Neural progenitor cell (in vitro differentiated cells): ENCODE measurements at places on chromosomes 12 and 14.

DNA sequence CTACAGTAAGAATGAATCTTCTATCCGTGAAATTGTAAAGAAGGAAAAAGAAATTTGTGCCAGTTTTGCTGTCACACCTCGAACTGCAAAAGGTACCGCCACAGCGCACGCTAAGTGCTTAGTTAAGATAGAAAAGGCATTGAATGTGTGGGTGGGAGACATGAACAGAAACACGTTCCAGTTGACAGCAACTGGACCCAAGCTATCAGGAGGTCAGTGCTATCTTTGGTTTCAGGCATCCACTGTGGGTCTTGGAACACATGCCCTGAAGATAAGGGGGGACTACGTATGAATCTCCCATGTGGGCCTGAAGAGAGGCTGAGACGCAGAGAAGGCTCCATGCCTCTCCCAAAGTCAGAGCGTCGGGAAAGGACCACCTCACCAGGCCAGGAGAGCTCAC, 9.8 kb downstream of the IFFO1 start:
- DNase-seq: no peak

DNA sequence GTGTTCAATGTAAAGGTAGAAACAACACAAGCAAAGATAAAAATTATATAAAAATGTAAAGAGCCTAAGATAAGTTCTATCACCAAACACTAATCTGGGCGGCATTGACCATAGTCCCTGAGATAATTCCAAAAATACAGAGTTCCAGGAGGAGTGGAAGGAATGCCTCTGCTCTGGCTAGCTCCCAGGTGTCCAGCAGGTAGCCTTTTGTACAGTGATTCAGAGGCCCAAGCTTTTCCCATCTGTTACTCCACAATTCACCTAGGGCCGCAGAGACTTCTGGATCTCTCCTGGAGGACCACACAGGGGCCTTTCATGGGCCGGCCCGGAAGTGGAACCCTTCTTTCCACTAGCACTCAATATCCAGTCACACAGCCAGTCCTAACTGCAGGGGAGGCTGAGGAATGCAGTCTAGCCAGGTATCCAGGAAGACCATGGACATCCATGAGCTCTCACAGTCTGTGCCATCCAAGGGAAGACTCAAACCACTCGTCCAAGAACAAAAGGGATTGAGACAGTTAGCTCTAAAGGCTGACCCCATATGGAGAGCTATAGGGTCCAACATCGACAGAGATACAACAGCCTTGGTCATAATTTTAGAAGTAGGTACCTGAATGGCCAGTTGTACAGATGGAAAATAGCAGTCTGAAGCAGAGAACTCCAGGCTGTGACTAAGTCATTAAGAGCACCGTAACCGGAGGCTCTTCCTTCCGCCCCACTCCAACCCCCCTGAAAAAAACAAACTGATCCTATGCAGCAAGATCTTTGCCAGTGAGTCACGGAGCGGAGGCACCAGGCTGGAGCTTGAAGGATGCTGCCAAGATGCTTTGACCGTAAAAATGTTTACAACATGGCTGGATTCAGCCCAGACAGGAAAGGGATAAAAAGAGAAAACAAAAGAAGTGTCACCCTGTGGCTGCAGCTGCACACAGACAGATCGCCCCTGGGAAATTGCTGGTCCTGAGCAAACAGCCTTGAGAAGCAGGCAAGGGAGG, 204.8 kb downstream of the NUAK1 start:
- no peak for DNase-seq

DNA sequence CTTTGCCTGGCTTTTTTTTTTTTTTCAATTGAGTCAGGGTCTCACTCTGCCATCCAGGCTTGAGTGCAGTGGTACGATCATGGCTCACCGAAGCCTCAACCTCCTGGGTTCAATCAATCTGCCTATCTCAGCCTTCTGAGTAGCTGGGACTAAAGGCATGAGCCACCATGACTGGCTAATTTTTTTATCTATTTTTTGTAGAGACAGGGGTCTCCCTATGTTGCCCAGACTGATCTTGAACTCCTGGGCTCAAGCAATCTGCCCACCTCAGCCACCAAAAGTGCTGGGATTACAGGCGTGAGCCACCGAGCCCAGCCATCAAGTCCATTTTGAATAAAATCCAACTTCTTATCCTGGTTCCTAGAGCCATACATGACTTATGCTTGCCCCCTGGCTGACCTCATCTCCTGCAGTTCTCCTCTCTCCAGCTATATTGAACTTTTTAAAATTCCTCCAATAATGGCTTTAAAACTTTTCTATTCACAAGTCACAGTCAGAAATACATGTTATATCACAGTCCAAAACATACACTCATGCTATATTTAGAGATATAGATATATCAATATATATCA, 10.4 kb upstream of the RND1 start:
- no peak for DNase-seq

GRCh38 chr12:13537623-13538022, 341.1 kb downstream of the EMP1 start:
- no peak for DNase-seq

- no peak for DNase-seq
Measured at GRCh38 chr12:28631831-28632230, 441.6 kb downstream of the CCDC91 start.

DNA sequence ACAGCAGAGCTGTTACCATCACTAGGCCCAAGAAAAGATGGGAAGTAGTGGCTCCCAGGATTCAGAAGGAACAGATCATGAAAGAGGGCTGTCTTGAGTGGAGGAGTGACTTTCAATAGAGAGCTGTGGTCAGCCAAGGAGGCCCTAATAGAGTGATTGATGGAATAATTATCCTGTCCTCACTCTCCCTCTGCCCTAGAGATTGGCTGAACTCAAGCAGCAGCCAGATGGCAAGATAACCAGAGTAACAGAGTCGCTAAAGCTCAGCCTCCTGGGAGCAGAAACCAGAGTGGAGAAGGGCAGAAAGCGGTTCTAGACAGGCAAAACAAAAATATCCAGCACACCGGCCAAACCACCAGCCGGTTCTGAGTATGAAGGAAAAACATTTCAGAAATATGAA, 23.1 kb downstream of the GMFB start:
- no peak for DNase-seq

DNA sequence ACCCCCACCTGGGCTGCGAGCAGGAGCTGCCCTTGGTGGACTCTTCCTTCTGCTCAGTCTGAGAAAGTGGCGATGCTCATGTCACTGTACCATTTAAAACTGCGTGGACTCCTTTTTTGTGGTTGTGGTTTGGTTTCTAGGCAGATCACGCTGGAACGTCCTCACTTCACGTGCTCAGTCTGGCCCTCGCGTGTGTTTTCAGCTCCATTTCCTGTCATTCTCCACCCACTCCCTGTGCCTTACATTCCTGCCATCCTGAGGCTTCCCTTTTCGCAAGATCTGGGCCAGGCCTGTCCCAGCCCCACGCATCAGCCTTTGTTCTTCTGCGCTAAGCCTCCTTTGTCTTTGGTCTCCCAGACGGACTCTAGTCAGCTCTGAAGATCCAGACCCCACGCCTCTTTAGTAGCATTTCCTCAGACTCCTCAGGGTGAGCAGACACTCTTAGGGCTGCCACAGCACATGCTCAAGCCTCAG, 105.4 kb downstream of the FBXL14 start:
- DNase-seq: peak; percentile 67

DNA sequence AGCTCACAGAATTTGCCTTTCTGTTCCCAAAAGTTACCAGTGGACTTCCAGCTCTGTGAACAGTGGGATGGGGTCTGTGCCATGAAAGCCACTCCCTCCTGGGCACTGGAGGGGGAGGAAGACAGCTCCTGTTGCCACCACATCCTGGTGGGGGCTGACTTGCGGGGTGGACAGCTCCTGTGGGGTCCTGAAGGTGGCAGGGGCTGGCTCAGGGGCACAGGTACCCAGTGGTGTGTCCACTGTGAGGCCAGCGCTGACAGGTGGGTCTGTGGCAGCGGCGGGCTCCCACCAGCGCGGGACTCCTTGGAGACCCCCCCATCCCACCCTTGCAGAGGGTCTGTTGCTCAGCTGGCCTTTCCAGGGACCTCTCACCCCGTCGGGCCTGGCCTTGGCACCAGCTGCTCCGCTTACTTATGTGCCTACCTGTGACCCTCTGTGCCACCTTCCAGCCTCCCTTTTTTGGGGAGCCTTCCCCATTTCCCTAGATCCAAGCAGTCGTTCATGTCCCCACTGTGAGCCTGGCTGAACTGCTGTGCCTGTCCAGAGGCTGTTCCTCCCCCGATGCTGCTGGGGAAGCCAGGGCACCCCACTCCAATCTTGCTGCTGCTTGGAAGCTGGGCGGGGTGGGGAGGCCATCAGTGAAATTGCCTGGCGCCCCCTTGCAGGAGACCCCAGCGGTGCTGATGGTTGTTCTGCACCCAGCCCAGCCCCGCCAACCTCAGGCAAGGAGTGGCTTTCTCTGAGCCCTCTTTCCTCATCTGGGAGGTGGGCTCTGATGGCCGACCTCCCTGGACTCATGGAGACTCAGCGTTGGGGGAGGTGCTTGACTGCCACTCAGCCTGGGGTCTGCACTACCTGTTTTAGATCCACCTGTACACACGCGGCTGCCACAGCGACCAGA, 2.2 kb downstream of the TEDC1 start:
- no peak for DNase-seq

DNA sequence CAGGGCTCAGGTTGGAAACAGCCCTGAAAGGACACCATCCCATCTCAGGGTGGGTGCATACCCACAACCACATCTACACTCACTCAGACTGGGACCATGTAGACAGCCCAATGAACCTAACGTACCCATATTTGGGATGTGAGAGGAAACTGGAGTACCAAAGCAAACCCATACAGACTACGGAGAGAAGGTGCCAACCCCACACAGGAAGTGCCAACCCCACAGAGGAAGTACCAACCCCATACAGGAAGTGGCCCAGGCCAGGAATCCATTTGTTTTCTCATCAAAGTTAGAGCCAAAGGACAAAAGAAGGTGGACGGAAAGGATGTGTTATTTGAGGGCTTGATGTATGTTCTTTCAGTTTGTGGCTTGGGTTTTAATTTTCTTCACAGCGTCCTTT, 19.5 kb upstream of the SPIC start:
- no peak for DNase-seq

GRCh38 chr12:22689876-22690275, 64.9 kb downstream of the ETNK1 start:
- no peak for DNase-seq

GRCh38 chr14:105581551-105582341, 55.4 kb downstream of the TMEM121 start:
- no peak for DNase-seq

DNA sequence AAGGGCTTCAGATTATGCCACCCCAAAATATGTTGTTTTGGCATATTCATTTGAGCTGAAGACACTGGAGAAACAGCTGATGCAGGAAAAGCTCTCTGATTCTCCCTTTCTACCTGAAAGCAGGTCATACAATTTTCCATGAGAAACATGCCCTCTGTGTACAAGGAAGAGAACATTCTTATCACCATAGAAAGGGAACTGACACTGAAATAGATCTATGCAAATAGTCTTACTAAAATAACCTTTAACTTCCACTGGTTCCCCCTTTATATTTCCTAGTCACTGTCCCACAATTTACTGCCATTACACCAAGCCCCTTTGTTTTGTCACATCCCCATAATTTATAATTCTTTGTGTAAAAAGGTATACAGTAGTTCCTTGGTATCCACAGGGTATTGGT, 9.6 kb upstream of the PHC1 start:
- no peak for DNase-seq

GRCh38 chr12:40314927-40315326, 90.1 kb downstream of the LRRK2 start:
- DNase-seq: no peak

- peak; percentile 30 for DNase-seq
Measured at GRCh38 chr12:7731486-7731885, 15.7 kb downstream of the CLEC4C start.

- no peak for DNase-seq
Measured at GRCh38 chr12:25682421-25682820, 129.3 kb upstream of the LMNTD1 start.

DNA sequence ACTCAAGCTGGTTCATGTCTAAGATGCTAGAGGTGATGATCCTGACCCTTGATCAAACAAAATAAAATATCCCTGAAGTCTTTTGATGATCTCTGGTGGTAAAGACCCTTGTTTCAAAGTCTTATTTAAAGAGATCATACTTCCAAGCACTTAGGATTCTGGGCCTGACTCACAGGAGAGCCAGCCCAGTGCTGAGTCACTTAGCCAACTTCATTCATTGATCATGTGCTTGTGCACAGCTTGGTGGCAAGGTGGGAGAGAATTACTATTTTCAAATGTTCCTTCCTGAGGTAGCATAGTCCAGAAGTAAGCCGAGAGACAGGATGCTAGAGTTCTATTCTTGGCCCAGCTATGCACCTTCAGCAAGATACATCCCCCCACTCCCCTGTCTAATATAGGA, 40.6 kb downstream of the SCN8A start:
- DNase-seq: no peak

GRCh38 chr14:72647782-72648181, 246.1 kb downstream of the DPF3 start:
- DNase-seq: no peak

DNA sequence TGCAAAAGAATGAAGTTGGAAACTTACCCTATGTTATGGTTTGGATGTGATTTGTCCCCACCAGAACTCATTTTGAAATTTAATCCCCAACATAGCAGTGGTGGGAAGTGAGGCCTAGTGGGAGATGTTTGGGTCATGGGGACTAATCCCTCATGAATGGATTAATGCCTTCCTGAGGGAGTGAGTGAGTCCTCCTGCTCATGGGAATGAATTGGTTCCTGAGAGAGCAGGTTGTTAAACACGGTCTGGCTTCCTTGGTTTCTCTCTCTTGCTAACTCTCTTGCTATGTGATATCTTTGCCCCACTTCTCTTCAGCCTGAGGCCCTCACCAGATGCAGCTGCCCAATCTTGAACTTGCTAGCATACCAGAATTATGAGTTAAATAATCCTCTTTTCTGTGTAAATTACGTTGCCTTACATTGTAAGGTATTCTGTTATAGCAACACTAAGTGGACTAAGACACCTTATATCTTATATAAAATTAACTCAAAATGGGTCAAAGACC, 22.2 kb upstream of the CCDC91 start:
- peak; percentile 6 for DNase-seq

DNA sequence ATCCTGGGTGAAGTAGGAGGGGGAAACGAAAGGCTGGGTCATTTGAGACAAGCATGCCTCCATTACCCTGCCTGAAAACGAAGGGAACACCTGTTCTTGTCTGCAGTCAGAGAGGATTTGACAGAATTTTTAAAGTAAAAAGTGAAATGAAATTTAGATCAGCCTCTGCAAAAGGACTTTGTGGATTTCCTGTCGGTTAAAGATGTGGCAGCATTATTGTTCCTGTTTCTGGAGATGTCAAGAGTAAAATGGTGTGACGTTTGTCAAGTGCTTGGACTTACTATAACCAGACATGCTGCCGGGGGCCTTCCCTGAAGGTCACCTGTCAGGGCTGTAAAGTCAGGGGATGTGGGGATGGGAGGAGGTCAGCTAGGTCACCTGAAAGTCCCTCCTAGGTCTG, 32.0 kb downstream of the NRXN3 start:
- no peak for DNase-seq
